ENCODE measurements at places on chromosomes 12 and 14.

DNA sequence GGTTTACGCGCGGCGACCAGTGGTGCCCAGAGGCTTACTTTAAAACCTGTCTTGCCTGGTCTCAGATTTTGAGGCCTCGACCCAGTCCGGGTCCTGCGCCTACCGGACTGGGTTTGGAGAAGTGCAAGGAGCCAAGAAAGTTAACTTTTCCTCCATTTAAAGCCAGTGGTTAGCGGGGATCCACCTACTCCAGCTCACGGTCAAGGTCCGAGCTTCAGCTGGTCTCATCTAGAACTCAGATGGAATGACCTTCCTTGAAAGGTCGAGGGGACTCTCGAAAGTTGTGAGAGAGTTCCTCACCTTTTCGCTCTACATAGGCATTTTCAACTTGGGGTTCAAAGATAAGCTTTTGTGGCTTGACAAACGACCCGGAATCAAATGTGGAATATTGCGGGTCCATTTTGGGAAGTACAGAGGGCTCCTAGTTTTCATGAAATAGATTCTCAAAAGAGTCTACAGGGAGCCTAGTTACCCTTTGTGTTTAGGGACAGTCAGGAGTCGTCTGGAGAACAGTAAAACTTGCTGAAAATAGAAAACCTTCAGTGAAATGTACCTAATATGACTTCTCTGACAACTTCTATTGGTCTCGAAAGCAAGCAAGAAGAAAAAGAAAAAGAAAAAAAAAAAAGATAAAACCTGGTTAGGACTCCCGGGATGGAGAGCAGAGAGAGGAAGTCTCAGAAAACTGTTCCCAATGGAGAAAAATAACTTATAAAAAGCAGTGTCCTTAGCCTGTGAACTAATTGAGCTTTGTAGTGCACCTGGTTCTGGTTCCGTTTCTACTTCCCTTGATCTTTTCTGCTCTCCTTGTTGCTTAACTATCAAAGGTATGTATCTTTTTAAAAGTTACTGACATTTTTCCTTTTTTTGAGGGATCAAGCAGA lies 1.4 kb downstream of the KCNMB4 start:
- H3K27me3 ChIP-seq = peaks cover 10% of the 10 kb centered on the region
- DNase-seq = no peak
- peaks cover 4% of the 10 kb centered on the region for H3K36me3 ChIP-seq
- peak overlapping the region; percentile 89 for H3K4me3 ChIP-seq
- H3K27ac ChIP-seq = peak overlapping the region; percentile 81

GRCh38 chr14:62117751-62118105 lies 355.5 kb downstream of the SNAPC1 start:
- no peaks in the 10 kb centered on the region for H3K36me3 ChIP-seq
- peak overlapping the region; percentile 65 for H3K4me3 ChIP-seq
- H3K4me1 ChIP-seq = peaks cover 9% of the 10 kb centered on the region
- DNase-seq = no peak
- no peak overlapping the region for H3K27ac ChIP-seq
- peaks cover 90% of the 10 kb centered on the region for H3K27me3 ChIP-seq

- H3K36me3 ChIP-seq = no peaks in the 10 kb centered on the region
- DNase-seq = no peak
- H3K27ac ChIP-seq = no peak overlapping the region
- peaks cover 3% of the 10 kb centered on the region for H3K27me3 ChIP-seq
Measured at GRCh38 chr12:51921017-51921725, 13.9 kb downstream of the ACVRL1 start.

DNA sequence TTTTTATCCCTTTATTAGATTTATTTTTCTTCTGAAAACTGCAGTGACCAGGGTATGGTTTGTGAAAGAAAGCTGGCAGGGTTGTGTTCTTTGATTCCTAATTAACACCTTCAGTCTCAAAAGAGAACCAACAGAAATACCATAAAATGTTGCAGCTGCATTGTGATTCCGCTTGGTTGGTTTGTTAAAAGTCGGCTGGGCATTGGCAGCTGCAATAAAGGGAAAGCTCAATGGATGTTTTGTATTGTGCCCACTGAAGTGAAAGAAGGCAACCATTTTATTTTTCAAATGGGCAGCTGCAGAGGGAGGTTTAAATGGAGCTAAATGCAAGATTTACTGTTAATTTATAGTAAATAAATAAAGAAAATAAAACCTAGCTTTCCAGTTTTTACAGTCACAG lies 16.7 kb downstream of the LGR5 start:
- H3K27me3 ChIP-seq = peaks cover 31% of the 10 kb centered on the region
- no peaks in the 10 kb centered on the region for H3K4me1 ChIP-seq
- H3K27ac ChIP-seq = no peak overlapping the region
- H3K36me3 ChIP-seq = no peaks in the 10 kb centered on the region
- H3K4me3 ChIP-seq = no peak overlapping the region

- no peaks in the 10 kb centered on the region for H3K36me3 ChIP-seq
- DNase-seq = no peak
- no peak overlapping the region for H3K4me3 ChIP-seq
- H3K4me1 ChIP-seq = no peaks in the 10 kb centered on the region
- H3K27ac ChIP-seq = no peak overlapping the region
- no peaks in the 10 kb centered on the region for H3K27me3 ChIP-seq
Measured at GRCh38 chr12:18207266-18207665, 54.1 kb upstream of the PIK3C2G start.

- DNase-seq = no peak
- H3K27ac ChIP-seq = peak overlapping the region; percentile 96
- H3K27me3 ChIP-seq = no peaks in the 10 kb centered on the region
- H3K36me3 ChIP-seq = peaks cover 11% of the 10 kb centered on the region
Measured at GRCh38 chr14:35825968-35826217, 245 bp upstream of the BRMS1L start.

DNA sequence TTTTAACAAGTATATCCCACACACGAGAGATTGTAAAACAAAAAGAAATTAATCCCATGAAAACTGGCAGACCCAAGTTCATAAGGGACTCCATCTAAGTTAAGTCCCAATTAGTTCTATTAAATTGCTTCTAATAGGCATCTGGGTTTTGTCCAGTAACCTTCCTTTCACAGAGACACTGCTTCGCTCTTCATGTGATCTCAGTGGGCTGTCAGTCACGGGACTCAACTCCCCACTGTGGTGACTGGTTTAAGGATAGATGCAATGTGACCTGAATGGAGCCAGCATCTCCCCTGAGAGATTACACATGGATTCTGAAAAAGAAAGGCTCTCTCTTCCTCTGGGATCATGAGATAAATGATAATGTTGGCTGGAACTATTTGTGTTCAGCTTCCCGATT lies 96.4 kb downstream of the GAS2L3 start:
- no peak overlapping the region for H3K27ac ChIP-seq
- peaks cover 16% of the 10 kb centered on the region for H3K27me3 ChIP-seq
- no peak for DNase-seq
- no peaks in the 10 kb centered on the region for H3K36me3 ChIP-seq

DNA sequence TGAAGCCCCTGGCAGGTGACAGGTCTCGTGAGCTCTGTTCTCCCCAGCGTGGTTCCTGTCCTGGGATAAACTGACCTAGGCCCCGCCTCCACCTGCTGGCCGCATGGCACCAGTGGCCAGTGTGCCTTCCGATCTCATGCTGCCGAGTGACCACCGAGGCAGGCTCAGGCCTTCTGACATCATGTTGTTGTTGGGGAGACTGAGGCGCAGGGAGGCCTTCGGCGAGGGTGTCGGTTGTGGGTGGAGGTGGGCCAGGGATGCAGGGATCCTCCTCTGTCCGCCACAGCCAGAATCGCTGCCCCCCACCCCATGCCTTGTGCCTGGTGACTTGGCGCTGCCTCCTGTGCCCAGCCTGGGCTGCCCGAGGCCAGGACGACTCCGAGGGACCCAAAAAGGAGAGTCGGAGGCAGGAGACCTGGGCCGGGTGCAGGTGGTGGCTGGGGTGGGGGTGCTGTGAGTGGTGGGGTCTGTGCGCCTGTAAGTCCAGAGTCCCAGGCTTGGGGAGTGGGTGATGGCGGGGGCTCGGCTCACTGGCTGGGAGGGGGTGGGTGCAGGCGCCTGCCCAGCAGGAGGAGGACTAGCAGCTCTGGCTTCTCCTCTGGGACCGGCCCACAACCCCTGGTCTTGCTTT lies 24.3 kb downstream of the ASPG start:
- no peak overlapping the region for H3K27ac ChIP-seq
- H3K36me3 ChIP-seq = no peaks in the 10 kb centered on the region
- H3K27me3 ChIP-seq = peaks cover 5% of the 10 kb centered on the region
- no peak for DNase-seq
- no peak overlapping the region for H3K4me3 ChIP-seq

- peak overlapping the region; percentile 94 for H3K27ac ChIP-seq
- H3K4me3 ChIP-seq = peak overlapping the region; percentile 88
- peaks cover 39% of the 10 kb centered on the region for H3K4me1 ChIP-seq
- H3K36me3 ChIP-seq = peaks cover 20% of the 10 kb centered on the region
- DNase-seq = peak; percentile 60
Measured at GRCh38 chr12:96401076-96401871, 1.0 kb upstream of the CDK17 start.

DNA sequence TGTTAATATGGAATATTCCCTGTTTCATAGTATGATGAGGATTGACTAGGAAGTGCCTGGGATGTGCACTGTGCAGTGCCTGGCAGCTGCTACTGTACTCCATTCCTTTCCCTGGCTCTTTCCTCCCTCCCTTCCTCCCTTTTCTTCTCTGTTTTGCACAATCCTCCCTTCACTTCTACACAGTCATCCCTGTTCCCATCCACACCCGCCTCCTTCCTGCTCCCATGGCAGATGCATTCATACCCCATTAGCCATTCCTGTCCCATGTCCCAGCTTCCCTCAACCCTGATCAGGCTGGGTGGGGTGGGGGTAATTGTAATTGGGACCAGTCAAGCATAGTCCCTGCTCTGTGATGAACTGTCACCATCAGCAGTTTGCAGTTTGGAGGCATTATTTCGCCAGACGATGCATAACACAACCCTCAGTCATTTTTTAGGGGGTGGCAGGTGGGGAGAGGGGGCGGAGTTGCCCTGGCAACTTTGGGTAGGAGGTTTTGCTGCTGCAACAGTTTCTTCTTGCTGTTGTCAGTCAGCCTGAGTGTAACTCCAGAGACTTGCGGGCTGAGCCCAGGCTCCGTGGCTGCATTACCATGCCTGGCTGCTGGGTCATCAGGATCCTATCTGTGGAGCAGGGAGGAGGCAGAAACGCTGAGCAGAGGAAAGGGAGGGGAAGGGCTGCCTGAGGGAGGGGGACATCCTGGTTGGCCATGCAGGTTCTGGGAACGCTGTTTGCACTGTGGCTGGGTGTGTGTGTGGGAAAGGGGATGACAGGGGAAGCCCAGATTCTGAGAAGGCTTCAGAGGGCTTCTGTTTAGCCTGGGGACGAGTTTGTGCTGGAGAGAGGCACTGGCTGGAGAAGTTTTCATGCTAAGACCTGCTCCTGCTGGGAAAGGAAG lies 4.1 kb upstream of the KRT84 start:
- no peak for DNase-seq
- H3K4me3 ChIP-seq = no peak overlapping the region
- H3K36me3 ChIP-seq = no peaks in the 10 kb centered on the region

DNA sequence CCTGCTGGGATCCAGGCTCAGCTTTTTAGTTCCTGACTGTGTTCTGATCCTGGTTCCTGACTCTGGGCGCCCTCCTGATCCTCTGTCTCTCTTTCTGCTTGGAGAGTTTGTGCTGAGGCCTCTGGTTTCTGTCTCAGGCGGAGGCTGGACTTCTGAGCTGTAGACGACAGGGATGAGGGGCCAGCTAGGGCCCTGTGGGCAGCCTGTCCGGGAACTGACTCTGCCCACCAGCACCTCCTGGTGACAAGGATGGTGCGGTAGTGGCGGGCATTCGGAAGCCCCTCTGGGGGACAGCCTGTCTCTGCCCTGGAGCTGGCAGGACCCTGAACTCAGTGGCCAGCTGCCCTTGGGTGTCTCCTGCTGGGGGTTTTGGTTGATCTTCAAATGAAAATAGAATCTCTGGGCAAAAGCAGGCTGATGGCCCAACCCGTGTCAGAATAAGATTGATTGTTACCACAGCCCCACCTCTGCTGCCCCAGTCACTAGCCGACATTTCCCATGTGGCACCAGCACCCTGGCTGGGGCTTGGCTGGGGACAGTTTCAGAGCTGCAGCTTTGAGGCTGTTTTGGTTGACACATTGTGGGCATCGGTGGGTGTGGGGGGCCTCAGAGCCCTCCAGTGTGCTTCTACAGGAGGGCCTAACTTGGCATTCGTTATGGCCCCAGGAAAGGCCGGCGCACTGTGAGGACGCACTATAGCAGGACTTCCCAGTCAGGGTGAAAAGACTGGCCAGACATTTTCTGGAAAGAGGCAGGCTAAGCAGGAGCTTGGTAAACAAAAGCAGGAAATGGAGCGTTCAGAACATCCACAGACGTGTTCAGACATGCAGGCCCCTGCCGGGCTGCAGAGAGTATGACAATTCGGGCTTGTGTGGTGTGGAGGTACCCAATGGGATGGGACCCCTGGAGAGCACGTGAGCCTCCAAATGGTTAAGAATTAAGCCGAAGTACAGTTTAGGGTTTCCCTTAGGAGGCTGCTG lies 16.2 kb downstream of the KRT80 start:
- no peak overlapping the region for H3K4me3 ChIP-seq
- no peaks in the 10 kb centered on the region for H3K4me1 ChIP-seq
- no peaks in the 10 kb centered on the region for H3K27me3 ChIP-seq
- H3K36me3 ChIP-seq = no peaks in the 10 kb centered on the region
- no peak for DNase-seq
- no peak overlapping the region for H3K27ac ChIP-seq

- no peak for DNase-seq
- no peaks in the 10 kb centered on the region for H3K36me3 ChIP-seq
- peaks cover 48% of the 10 kb centered on the region for H3K27me3 ChIP-seq
- no peak overlapping the region for H3K27ac ChIP-seq
- H3K4me3 ChIP-seq = no peak overlapping the region
Measured at GRCh38 chr12:40226705-40227104, 1.9 kb downstream of the LRRK2 start.

DNA sequence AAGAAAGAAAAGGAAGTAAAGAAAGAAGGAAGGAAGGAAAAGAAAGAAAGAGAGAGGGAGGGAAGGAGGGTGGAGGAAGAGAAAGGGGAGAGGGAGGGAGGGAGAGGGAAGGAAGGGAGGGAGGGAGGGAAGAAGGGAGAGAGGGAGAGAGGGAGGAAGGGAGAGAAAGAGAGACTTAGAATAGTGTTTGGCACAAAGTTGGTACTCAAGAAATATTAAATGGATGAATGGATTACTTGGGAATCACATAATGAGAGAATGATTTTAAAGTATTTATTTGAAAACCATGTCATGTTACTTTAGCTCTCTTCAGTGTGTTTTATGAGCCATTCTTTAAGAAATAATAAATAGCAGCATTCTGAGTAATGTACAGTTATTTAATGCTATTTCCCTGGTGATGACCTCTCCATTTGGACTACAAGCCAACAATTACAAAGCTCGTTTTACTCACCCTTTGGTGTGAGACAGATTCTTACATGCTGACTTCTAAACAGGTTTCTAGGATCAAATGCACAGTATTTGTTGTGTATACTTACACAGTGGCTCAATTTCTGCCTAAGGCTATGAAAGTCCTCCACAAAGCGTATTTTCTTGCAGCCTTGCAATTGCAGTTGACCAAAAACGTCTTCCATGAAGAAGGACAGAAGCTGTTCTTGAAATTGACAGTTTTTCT lies 861 bp downstream of the IL26 start:
- H3K36me3 ChIP-seq = no peaks in the 10 kb centered on the region
- H3K27ac ChIP-seq = no peak overlapping the region
- peaks cover 5% of the 10 kb centered on the region for H3K27me3 ChIP-seq
- peaks cover 20% of the 10 kb centered on the region for H3K4me1 ChIP-seq
- no peak overlapping the region for H3K4me3 ChIP-seq
